ENCODE measurements at places on chromosomes 3 and 15.

GRCh38 chr15:89399238-89400115 lies 64.9 kb upstream of the POLG start:
- no peak for DNase-seq

- peak; percentile 27 for DNase-seq
These were observed 17.2 kb downstream of the RASGRP1 start for GRCh38 chr15:38547255-38547997.

- no peak for DNase-seq
These were observed 2.0 kb upstream of the FSIP1 start for GRCh38 chr15:39784638-39785037.

GRCh38 chr3:188133219-188133618 lies 20.7 kb upstream of the LPP start:
- DNase-seq: no peak

DNA sequence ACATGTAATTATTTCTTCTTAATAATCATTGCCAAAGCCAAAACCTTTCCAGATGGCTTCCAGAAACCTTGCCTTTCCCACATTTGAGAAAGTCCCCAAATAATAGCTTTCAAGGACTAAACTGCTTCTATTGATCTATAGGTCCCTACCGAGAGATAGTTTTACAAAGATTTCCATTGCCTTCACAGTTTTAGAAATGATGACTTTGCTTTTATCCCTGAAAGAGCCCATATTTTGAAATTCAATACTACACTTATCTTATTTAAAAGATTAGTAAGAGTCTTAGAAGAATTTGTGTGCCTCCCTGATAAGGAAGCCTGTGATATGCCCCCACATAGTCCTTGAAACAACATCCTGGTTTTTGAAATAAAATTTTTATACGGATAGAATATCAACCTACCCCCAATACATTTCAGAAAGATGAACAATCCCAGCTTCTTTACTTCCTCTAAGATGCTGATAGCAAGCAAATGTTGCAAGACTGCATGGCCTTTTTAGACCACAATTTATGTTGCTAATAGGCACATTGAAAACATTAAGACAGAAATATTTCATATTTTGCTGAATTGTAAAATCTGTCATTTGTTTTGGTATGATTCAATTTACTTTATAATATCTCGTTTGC lies 146.3 kb downstream of the TMCO5A start:
- no peak for DNase-seq

- no peak for DNase-seq
These were observed 111.1 kb upstream of the GBE1 start for GRCh38 chr3:81872566-81872965.

DNA sequence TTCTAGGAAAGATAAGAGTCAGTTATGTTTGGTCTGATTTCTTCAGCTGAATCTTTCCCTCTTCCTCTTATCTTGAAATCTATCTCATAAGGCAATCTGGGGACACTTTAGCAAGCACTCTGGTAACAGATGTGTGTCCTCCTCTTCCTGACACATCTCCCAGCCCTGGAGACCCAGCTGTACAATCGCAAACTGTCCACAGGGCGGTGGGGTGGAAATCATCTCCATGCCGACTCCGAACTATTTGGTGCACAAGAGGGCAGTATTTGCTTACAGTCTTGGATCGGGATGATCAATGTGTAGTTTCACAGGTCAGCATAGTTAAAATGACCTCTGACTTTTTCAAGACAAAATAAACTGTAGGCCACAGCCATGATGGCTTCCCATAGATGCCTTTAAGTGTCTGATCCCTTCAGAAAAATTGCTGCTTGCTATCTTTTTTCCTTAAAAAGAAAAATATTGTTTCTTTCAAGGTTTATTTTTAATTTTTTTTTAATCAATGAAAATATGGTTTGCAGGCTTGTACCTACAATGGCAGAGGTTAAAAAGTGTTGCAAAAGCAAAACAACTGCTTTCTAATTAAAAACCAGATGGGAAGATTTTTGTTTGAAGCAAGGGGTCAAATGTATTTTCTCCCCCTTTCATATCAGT lies 17.7 kb downstream of the EEFSEC start:
- DNase-seq: no peak

DNA sequence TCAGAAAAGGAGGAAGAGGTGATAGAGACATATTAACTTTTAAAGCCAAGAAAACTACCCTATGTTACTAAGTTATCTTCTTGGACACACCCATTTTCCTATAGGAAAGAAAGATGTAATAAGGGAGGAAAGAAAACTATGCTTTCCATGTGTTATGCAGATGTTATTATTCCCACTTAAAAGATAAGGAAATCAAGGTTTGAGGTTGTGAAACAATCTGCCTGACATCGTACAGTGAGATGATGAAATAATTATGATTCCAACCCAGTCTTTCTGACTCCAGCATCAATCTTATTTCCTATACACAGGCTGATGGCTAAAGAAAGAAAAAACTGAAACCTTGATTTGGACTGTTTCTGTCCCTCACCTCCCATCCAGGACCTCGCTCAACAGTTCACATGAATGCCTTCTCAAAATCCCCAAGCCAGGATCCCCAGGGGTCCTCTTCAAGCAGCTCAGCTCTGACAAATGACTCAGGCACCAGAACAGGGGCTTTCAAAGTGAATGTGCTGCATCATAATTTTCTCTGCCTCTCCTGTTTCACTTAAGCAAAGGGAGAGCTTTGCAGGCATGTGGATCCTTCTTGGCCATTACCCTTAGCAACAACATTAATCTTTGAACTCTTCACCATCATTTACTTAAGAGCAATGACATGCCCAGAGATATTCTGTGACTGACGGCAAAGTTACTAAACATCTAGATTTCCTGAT lies 12.4 kb upstream of the EID1 start:
- DNase-seq: no peak

DNA sequence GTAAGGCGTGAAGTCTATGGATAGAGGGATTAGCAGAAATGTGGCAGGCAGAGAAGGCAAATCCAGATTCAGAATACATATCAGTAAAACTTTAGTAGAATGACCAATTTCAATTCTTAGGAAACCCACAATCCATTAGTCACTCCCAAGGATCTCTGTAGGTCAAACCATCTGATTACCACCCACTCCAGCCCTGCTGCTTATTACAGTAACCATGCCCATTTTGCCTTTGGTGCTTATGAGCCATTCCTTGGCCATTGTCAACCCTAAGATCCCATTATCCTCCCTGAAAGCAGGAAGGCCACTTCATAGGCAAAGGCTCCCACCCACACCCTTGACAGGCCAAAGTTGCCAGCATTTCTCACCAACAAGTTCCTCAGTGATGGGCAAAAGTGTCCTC lies 5.1 kb upstream of the KLHL40 start:
- DNase-seq: no peak

DNA sequence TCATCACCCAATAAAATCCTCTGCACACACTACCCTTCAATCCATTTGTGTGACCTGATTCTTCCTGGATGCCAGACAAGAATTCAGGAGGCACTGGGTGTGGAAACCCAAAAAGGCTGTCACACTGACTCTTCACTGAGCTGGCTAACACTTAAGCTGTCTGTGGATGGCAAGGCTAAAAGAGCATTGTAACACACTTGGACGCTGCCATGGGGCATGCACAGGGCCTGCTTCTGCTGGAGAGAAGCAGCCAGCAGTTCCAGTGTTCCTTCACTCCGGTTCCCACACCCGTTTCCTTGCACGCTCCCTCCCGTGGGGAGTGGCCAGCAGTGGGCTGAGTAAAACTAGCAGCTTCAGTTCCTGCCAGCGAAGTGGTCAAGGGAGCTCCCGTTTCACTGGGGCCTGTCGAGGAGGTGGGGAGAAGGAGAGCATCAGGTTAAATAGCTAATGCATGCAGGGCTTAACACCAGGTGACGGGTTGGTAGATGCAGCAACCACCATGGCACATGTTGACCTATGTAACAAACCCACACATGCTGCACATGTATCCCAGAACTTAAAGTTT lies 737.1 kb downstream of the FHIT start:
- DNase-seq: no peak

- DNase-seq: no peak
These were observed 95.8 kb upstream of the SLC25A36 start for GRCh38 chr3:140845882-140846281.

DNA sequence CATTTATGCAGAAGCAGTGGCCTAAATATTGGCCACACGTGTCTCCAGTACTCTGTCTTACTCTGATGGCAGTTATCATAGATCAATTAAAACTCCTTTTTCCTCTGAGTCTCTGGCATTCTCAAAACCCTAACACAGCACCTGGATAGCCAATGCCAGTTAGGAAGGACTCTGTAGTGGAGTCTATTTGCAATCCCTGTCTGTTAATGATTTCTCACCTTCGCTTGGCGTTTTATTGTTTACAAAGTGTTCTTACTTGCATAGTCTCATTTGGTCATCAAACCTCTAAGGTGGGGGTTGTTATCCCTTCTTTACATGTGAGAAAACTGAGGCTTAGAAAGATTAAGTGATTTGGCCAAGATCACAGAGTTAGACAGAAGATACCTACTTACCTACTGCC lies 258.8 kb downstream of the IL5RA start:
- no peak for DNase-seq

DNA sequence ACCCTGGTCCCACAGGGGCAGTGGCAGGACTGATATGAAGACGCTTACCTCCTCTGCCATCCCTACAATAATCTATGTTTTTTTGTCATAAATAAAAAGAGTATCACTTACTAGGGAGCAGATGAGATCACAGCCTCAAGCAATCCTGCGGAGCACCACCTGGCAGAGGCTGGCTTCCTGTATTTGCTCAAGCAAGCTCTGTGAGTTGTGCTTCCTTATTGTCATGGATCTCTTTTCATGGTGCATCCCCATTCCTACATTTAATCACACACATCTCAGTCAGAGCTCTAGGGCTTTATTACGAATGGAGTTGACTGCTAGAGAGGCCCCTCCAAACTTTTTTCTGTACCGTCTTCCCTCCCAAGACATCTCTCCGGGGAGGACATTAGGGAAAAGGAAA lies 186.0 kb downstream of the UBE2E2 start:
- DNase-seq: no peak

GRCh38 chr3:39143051-39143885 lies 10.1 kb downstream of the CSRNP1 start:
- DNase-seq: no peak

GRCh38 chr3:48086705-48087104 lies 70.5 kb upstream of the MAP4 start:
- no peak for DNase-seq

DNA sequence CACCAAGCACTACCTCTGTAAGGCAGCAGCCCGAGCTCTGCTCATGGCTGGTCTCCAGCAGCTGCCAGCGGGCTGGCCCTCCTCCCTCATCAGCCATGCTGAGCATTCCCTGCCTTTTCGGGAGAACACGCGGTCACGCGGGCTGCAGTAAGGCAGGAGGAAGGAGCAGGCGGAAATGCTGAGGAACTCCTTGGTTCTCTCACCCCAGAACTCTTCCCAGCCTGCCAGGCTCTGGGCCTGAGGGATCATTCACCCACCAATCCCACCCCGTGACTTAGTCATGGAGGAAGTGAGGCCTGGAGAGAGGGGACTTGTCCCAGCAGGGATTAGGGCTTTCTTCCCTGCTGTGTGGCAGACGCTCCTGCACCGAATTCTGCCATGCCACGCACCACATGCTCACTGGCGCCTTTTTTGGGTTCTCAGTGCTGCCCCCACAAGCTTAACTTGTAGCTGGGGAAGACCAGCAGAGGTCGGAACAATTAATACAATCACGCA lies 42.9 kb upstream of the RPL32 start:
- no peak for DNase-seq

DNA sequence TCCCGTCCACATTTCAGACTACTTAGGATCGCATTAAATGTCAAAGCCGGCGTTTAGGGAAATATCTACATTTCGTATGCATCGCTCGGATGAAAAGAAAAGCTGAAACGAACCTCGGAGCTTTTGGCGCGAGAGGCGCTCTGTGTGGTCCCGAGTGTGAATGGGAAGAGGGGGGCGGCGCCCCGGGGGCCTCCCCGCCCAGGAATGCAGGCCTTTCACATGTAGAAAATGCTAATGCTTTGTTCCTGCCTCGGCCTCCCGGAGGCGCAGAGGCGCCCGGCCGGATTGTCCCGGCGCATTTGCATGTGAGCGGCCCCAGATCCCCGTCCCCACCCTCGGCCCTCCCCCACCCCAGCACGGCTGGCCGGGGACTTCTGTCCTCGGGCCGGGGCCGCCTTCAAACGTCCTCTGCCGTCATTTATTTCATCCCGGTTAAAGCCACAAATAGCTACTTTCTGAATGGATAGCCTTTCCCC lies 37.0 kb upstream of the TRIM71 start:
- DNase-seq: no peak

DNA sequence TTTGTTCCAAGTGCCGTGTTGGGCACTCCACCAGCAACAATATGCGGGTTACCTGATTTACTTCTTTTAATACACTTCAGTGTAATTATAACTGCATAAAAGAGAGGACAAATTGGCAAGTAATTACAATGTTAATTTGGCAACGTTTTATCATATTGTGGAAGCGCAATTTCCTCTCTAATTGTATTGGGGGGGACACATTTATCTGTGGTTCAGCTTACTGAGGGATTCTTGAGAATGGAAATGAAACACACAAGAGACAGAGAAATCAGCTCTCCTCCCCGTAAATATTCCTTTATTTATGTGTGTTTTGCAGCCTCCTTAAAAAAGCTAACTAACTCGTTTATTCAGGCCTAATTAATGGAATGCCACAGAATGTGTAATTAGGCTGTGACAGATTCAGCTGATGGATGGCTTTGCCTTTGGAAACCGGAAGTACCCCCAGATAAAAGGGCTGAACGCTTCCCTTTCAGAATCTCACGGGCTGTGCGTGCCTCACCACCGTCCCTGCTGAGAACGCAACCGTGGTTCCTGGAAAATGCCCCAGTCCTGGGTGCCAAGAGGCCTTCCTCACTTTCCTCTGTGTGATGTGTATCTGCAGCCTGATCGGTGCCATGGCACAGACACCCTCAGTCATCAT lies 247.1 kb upstream of the ST8SIA2 start:
- DNase-seq: no peak

DNA sequence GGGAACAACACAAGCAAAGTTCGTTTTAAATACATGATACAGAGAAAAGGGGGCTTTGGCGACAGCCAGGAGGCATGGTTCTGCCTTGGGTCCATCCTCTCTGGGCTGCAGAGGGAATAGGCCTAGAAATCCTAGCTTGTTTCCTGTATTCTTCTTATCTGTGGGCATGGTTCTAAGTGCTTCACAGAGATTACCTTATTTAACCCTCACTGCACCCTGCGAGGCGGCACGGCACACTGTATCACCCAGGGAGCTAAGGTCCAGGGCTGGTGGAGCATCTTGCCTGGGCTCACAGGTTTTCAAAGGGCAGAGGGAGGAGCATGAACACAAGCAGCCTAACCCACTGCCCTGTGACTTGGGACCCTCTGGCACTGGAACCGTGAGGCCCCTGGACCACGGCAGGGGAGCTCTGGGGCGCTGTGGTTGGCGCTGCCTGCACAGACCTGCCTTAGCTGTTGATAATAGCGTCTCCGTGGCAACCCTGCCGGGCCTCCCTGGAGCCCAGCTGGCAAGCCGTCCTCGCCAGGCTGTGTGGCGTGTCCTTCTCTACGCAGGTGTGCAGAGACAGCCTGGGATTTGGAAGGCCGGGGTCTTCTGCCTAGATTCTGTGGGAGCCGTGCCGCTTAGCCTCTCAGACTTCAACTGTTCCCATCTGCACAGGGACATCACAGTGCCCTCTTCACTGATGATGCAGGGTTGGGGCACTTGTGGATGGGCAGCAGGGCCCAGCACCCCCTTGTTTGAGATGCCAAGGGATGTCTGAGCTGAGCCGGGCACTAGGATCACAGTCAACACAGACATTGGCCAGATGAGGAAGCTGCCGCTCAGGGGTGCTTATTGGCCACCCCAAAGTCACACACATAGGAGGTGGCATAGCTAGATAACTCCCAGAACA lies 154.6 kb upstream of the TLE3 start:
- DNase-seq: no peak

- DNase-seq: no peak
These were observed 98.5 kb downstream of the LRRC3B start for GRCh38 chr3:26721047-26721446.
